NAMALWA (cell line): ENCODE measurements at places on chromosomes 13 and 19.
A peak's percentile ranks its signal among the peaks of the same experiment; 100 is the strongest.

GRCh38 chr13:112346173-112346898 lies 29.8 kb upstream of the SPACA7 start:
- DNase-seq: no peak

GRCh38 chr19:14272623-14273022 lies 66.7 kb upstream of the ADGRL1 start:
- DNase-seq: no peak

DNA sequence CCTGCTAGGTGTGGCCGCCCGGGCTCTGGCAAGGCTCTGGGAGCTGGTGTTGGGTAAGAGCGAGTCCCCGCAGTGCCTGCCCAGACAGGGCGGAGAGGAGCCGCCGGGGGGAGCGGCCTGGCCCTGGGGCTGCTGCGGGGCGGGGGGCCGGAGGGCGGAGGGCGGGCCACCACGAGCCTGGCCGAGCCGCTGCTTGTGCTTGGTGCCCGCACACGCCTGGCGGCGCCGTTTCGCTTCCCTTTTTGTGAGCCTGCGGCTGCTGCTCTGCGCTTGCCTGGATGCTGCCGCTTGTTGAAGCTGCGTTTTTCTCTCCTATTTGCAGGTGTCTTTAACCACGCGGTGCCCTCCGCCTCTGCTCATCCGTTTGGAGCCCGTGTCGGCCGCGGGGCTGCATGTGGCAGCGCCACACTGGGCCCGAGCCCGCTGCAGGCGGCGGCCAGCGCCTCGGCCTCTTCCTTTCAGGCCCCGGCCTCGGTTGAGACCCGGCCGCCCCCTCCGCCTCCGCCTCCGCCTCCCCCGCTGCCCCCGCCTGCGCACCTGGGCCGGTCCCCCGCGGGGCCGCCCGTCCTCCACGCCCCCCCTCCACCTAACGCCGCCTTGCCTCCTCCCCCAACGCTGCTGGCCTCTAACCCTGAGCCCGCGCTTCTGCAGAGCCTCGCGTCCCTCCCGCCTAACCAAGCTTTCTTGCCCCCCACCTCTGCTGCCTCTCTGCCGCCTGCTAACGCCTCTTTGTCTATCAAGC lies 8.5 kb downstream of the PLEKHJ1 start:
- DNase-seq: no peak

DNA sequence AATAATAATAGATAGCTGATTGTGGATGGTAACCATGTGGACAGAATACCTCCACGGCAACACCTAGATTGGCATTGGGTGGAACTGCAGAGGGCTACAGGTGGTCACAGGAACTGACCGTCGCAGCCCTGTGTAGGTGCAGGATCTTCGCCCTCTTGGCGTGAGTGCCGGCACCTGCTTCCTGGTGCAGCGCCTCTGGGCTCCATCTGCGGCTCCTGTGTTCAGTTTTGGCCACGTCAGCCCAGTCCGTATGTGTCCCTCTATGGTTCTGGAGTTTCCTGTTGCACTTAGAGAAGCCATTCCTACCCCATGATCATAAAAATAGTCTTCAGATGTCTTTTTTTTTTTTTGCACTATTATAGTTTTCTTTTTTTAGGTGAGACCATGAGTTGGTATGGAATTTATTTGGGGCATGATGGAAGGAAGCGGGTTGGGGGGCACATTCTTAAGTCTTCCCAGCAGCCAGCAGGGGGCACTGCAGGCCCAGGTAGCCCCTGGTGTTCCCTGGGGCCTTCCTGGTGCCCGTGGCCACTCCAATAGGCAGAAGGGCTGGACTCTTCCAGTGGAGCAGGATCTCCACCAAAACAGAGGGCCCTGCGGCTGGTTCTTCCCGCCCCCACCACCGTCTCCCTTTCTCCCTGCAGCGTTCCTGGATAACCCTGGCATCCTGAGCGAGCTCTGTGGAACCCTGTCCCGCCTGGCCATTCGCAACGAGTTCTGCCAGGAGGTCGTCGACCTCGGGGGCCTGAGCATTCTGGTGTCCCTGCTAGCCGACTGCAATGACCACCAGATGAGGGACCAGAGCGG lies 10.1 kb upstream of the SLC25A42 start:
- peak; percentile 56 for DNase-seq

- DNase-seq: no peak
Observed at GRCh38 chr13:25198647-25199046, 26.6 kb upstream of the AMER2 start.

DNA sequence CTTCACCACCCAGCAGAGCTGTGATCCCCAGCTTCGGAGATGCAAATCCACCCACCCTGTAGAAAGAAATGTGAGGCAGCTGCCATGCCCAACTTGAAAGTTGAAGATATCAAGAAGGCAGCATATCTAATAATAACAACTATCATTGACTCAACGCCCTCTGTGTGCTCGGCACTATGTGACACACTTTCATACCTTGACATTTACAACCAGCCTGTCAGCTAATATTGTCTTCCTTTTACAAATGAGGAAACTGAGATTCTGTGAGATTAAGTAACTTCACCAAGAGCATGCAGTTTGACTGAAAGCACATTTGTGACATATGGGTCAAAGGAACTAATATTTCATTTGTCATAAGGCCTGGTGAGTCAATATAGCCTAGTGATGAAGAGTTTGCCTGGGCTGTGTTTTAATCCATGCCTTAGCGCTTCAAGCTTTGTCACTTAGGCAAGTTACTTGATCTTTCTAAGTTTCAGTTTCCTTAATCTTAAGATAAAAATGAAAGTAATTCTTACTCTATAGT lies 137.0 kb downstream of the FLT1 start:
- DNase-seq: no peak

- DNase-seq: no peak
Observed at GRCh38 chr19:22628401-22628800, 5.7 kb upstream of the ZNF492 start.

DNA sequence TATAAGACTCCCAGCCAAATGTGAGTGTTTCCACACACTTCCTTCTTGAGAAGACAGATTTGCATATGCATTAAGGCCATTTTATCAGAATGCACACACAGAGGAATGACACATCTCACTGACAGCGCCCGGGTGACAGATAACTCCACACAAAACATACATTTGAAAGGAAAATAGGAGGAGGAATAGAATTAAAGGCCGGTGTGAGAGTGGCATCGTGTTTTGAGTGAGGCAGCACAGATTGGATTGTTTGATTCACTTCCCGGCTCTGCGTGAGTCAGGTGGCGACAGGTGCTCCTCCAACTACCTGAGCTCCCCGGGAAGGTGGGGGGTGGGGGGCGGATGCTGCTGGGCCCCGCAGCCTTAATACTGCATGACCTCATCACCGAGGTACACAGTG lies 429.0 kb downstream of the TSHZ3 start:
- DNase-seq: no peak

- DNase-seq: no peak
Observed at GRCh38 chr13:37173214-37173613, 67.8 kb upstream of the CSNK1A1L start.

GRCh38 chr13:35841060-35841521 lies 290.1 kb downstream of the DCLK1 start:
- no peak for DNase-seq

DNA sequence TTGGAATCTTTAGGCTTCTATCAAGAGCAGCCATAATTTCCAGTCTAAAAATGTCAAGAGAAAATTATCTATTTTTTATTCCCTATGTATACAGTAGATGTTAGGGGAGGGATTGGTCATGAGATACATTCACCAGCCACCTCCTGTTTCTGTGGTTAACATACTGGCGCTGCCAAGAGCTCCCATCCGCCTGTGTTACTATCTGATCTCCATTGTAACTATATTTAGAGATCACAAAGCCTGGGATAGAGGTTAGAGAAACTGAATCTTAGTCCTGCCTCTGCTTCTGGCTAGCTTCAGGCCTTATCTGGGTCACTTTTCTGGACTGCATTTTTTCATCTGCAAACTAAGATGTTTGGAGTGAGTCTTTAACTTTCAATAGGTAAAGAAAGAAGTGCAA lies 46.3 kb downstream of the POLR1D start:
- DNase-seq: no peak

GRCh38 chr13:41144576-41144975 lies 12.0 kb upstream of the KBTBD6 start:
- DNase-seq: no peak

DNA sequence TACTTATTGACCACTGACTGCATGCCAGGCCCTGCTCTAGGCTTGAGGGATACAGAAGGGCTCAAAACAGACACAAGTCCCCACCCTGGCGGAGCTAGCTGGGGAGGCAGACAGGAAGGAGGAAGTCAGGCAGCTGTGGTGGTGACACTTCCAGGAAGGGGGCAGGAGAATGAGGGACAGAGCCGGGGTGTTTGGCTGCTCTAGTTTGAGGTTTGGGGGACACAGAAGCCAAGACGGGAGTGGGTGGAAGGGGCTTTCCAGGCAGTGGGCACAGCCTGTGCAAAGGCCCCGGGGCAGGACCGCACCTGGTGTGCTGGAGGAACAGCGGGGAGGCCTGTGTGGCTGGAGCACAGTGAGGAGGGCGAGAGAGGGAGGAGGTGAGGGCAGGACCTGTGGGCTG lies 4.0 kb downstream of the MRPL54 start:
- DNase-seq: no peak

DNA sequence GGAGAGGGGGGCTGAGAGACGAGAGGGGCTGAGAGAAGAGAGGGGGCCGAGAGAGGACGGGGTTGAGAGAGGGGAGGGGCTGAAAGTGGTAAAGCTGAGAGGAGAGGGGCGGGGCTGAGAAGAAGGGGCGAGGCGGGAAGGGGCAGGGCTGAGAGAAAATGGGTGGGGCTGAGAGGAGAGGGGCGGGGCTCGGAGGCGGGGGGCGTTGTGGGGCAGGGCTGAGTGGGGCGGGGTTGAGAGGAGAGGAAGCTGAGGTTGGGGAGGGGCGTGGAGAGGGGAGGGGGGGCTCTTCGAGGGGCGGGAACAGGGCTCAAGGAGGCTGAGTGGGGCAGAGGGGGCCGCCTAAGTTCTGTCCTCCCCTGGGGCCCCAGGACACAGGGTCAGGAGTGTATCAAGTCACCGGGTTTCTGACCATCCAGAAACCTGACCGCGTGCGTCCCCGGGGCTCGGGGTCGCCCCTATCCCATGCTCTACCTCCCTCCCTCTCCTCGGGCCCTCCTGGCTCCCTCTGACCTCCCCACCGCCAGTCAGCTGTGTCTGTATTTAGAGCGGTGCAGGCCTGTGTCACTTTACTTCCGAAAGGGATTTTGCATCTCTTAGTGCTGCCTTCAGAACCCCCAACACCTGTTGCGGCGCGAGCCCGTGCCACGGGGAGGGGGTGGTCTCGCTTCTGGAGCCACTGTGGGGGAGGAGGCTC lies 38.6 kb upstream of the SEMA6B start:
- peak; percentile 81 for DNase-seq

GRCh38 chr19:6219586-6220290 lies 60.0 kb downstream of the MLLT1 start:
- DNase-seq: no peak

- DNase-seq: no peak
Observed at GRCh38 chr19:47542030-47542475, 27.2 kb upstream of the NAPA start.

DNA sequence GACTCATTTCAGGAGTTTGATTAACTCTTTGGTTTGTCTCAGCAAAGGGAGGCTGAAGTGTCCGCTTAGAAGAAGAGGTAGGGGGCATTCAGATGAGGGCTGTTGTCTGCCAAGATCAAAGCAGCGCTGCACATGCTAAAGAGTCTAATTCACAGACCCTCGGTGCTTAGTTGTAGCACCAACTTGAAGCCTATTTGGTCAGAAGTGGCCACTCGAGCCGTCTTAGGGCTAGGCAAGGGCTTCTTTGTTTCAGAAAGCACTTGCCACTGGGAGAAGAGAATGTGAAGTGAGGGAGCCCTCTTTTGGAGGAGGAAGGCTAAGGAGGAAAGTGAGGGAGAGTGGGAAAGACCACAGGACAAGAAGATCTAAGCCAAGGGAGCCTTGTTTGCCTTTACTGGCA lies 313.4 kb upstream of the TMTC4 start:
- no peak for DNase-seq

DNA sequence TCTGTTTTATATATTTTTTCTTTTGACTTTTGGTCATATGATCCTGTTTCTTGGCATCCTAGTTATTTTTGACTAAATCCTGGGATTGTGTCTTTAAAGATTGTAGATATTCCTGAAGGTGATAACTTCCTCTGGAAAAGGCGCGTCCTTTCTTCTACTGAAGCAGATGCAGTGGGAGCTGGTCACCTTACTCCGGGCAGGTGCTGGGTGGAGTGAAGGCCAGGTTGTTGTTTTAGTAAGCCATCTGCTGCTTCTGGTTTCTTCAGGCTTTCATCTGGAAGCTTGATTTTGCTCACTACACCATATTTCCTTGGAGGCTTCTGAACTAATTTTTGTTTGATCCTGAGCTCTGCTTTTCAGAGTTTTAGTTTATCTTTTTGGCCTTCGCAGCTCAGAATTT lies 21.5 kb downstream of the URI1 start:
- no peak for DNase-seq

DNA sequence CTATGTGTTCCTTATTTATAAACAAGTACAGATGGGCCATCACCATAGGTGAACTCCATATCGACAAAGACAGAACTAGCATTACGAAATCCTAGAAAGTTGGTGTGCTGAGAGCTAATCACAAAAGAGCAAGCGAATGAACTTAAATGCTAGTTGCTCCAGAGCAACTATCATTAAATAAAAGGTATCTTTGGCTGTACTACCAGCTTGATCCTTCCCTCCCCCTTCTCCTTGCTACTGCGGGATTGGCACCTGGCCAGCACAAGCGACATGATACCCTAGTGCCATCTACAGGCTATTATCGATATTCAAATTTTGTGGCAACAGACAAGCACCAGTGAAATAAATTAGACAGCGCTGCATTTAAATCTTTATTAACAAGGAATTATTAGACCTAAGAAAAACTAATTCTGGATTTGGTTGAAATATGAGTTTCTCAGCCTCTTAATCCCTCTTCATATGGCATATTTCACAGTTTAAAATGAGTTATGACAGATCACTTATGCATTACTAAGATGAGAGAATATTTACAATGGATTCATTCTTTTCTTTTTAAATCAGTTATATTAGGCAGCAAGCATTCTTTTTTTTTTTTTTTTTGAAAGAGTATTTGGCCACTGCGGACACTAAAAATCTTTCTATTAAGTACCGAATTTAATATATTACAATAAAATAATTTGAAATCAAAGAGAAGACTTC lies 5.8 kb downstream of the PCDH9 start:
- peak; percentile 95 for DNase-seq

GRCh38 chr19:30022659-30023058 lies 80.6 kb downstream of the URI1 start:
- DNase-seq: no peak

DNA sequence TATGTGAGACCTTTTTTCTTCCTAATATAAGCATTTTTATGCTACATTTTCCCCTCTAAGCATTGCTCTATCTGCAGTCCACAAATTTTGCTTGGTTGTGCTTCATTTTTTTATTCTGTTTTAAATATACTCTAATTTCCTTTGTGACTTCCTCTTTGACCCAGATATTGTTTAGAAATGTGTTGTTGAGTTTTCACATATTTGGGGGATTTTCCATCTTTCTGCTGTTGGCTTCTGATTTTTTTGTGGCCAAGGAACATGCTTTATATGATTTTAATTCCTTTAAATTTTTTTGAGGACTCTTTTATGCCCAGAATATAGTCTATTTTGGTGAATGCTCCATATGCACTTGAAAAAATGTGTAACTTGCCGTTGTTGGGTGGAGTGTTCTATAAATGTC lies 22.9 kb downstream of the UBAC2 start:
- DNase-seq: no peak

- DNase-seq: no peak
Observed at GRCh38 chr13:81246556-81246955, 905.6 kb upstream of the SPRY2 start.
